ENCODE measurements at places on chromosomes 12 and 14. TPM values are rescaled to one million over a fixed set of nuclear protein-coding genes. Genes with fewer than 3 reads are reported as not detected.

DNA sequence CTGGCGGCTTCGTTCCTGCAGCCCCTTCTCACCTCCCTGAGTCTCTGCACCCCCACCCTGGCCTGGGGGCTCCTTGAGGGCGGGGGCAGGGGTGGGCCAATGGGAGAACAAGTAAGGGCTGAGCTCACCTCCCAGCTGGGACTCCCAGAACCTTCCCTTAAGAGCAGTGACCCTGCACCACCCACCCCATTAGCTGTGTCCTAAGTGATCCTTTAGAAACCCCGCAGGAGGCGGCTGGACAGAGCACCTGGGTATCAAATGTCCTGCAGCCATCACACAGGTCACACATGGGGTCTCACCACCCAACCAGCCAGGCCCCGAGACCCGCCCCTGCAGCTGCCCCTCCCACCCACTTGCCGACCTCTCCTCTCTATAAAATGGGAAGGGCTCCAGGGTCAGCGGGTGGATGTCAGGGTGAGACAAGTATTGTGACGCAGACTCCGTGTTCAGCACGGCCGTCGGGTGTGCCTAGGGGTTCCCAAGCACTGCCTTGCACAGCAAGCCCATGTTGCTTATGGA is 151.2 kb upstream of the C14orf180 start:
- DNase-seq = no peak

- DNase-seq = no peak
These were observed 20.8 kb upstream of the CDK17 start for GRCh38 chr12:96421014-96421413.

GRCh38 chr12:71069311-71069710 is 88.5 kb downstream of the TSPAN8 start:
- no peak for DNase-seq

DNA sequence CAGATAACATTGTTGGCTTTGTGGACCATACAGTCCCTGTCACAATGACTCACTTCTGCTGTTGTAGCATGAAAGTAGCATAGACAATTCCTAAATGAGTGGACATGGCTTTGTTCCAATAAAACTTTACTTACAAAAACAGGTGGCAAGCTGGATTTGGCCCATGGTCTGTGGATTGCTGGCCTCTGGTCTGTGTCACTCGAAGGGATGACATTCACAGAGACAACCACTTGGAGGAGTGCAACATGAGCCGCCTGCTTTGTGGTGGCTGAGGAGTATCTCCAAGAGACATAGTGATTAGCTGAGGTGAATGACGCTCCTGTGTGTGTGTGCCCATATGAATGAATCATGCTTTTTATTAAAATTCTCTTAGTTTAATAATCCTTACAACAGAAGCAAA is 81.3 kb upstream of the NRXN3 start:
- no peak for DNase-seq

Gene LRP1-AS
- not detected for total RNA-seq

Data from tibial nerve (tissue), 4 donors.